ENCODE measurements at places on chromosomes 12 and 14.
A peak's percentile ranks its signal among the peaks of the same experiment; 100 is the strongest.

GRCh38 chr12:238116-238515 lies 24.2 kb upstream of the SLC6A12 start:
- DNase-seq, result no peak

- no peak for DNase-seq
Observed at GRCh38 chr12:79645235-79645630, 45.5 kb downstream of the PAWR start.

DNA sequence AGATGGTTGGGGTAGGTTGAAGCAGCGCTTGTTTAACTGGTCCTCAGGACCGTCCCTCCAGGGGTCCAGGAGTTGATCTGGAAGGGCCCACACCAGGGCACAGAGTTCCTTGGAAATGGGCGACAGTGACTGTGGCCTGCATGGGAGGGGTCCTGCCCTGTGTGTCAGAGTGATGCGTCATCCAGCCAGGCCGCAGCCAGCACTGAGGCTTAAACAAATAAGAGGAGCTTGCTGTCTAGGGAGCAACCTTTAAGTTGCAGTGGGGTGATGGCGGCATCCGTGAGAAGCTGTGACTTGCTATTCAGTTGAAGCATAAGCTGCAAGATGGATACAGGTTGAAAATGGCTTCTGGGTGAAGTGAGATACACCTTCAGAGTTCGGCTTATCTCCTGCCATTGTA lies 20.2 kb downstream of the DCAF4 start:
- DNase-seq, result no peak

GRCh38 chr12:94954029-94954685 lies 49.3 kb downstream of the NDUFA12 start:
- DNase-seq, result no peak

GRCh38 chr12:72313806-72314205 lies 41.6 kb downstream of the TRHDE start:
- no peak for DNase-seq

DNA sequence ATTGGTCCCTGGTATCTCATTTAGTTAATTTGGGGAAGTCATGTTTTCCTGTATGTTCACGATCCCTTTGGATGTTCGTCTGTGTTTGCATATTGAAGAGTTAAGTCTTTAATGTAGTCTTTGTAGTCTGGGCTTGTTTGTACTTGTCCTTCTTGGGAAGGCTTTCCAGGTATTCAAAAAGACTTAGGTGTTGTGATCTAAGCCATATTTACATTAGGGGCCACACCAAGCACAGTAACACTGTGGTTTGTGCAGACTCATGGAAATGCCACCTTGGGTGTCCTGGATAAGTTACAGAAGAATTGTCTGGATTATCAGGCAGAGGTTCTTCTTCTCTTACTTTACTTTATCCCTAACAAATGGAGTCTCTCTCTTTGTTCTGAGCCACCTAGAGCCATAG lies 380.3 kb downstream of the CCER1 start:
- DNase-seq, result no peak

DNA sequence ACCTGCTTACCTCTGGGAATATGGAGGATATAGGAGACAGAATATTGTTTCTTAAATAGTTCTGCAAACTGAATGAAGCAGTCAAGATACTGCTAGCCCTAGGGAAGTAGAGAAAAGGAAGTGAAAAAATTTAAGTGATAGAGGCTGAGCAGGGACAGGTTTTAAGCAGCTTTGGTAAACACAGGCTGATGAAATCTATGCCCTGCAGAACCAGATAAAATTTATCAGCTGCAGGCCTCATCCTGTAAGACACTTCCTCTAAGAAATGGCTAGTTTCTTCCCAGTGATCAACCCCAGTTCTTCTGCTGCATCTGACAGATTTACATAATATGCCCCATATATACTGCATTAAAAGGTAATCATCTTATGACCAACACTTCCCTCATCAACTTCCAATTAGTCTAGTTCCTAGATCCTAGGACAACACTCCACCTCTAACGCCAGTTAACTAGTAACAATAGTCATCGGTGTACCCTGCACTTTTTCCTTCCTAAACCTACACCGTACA lies 1.3 kb upstream of the ESYT1 start:
- DNase-seq, result no peak

DNA sequence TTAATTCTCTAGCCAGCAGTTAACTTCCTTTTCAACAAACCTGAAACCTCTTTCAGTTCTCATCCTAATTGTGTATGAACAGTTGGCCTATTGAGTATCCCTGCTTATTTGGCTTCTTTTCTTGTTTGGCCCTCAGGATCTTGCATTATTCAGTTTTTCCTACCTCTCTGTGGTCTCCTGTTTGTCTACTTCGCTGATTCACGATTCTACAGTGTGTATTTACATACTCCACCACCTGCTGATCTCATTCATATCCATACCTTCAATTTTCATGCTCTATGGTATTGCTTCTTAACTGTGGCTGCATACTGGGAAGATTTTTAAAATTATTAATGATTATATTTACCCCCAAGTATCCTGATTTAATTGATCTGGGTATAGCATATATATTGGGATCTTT lies 56.4 kb downstream of the RASSF9 start:
- no peak for DNase-seq

- DNase-seq, result no peak
Observed at GRCh38 chr12:66713984-66714383, 35.1 kb upstream of the GRIP1 start.

- no peak for DNase-seq
Observed at GRCh38 chr12:57724936-57725740, 13.4 kb downstream of the AGAP2 start.

- DNase-seq, result no peak
Observed at GRCh38 chr12:42442311-42442759, 116.4 kb downstream of the PPHLN1 start.

GRCh38 chr12:127389923-127390322 lies 877.0 kb upstream of the TMEM132C start:
- DNase-seq, result peak; percentile 61

GRCh38 chr14:96698960-96699539 lies 98.1 kb upstream of the VRK1 start:
- no peak for DNase-seq

- DNase-seq, result no peak
Observed at GRCh38 chr14:90290337-90291011, 34.1 kb downstream of the PSMC1 start.

- peak; percentile 94 for DNase-seq
Observed at GRCh38 chr14:21039585-21040369, 2.4 kb upstream of the RNASE7 start.

- DNase-seq, result no peak
Observed at GRCh38 chr12:12224240-12224940, 42.5 kb downstream of the LRP6 start.

DNA sequence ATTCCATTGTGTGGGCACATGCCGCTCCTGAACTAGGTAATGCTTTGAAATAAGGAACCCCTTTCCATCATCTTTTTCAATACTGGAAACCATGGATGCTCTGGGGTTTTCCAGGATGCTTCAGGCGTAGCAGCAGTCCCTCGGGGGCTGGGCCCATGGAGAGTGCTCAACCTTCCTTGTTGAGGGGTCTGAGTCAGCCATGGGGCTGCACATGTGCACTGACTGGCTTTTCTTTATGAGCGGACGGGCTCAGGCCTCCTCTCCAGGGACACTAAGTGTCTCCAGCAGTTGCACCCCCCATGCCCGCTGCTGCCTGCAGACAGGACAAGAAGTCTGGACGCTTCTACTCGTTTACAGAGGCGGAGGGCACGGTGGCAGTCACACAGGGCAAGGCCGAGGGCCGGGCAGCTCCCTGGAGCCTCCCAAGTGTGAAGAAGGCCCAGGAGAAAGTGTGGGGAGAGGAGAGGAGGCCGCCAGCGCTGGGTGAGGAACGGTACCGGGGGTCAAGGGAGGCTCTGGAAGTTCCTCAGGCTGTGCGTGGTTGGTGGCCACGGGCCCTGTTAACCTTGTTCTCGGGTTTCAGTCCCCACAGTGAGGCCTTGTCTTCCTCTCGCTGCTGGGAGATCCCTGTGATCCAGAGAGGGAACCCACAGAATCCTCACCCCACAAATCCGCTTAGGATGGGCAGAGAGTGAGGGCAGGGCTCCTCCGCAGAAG lies 51.2 kb downstream of the TEAD4 start:
- no peak for DNase-seq

GRCh38 chr12:27333403-27334009 lies 870 bp downstream of the BMAL2 start:
- peak; percentile 17 for DNase-seq

GRCh38 chr14:69580009-69580577 lies 5.4 kb upstream of the CCDC177 start:
- peak; percentile 47 for DNase-seq

DNA sequence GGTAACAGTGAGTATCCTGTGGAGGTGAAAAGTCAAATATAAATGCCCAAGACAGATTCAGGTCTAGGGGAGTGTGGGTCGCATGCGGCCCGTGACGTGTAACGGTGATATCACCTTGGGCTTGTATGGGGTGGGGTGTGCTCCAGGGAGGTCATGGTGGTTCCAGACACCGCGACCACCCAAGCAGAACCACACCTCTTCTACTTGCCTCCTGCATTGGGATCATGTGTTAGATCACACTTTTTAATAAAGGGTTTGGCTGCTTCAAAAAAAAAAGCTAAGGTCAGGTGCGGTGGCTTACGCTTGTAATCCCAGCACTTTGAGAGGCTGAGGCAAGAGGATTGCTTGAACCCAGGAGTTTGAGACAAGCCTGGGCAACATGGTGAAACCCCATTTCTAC lies 4.5 kb downstream of the FBLN5 start:
- DNase-seq, result no peak

DNA sequence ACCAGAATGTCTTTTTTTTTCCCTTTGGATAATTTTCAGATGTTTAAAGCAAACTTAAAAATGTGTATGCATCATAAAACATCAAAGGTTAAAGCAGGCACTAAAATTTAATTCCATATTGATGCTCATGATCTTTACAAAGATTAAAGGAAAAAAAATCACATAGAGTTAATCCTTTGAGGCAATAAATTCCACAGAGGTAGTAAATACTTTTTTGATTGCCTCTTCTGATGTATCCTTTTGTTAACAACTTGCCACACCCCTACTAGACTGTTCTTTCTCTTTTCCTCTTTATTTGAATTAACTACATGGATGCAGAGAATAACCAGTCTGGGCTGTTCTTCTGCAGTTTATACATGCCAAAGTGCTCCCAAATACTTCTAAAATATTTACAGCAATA lies 45.2 kb upstream of the KCNJ8 start:
- peak; percentile 23 for DNase-seq

DNA sequence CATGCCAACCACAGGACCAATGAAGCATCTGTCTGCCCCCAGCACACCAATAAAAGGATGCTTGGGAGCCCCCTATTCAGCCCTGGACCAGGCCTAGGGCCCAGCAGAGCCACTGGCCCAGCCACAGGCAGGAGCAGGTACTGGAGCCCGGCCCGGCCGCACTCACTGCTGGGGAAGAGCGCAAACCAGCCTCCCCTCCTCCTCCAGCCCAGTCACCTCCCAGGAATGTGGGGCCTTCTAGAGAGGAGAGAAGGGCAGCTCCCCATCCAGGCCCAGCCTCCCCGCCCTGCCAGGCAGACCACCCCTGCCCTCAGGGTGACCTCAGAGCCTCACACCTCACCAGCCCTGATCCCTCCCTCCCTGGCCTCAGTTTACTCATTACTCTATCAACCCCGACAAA lies 56.2 kb downstream of the CCNK start:
- DNase-seq, result no peak

DNA sequence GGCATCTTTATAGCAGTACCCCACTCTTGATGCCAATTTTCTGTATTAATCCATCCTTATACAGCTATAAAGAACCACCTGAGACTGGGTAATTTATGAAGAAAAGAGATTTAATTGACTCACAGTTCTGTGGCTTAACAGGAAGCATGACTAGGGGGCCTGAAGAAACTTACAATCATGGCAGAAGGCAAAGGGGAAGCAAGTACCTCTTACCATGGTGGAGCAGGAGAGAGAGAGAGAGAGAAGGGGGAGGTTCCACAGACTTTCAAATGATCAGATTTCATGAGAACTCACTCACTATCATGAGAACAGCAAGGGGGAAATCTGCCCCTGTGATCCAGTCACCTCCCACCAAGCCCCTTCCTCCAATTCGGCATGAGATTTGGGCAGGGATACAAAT lies 84.4 kb downstream of the SLC24A4 start:
- DNase-seq, result no peak

GRCh38 chr14:96263347-96264199 lies 7.6 kb downstream of the BDKRB1 start:
- DNase-seq, result peak; percentile 53

DNA sequence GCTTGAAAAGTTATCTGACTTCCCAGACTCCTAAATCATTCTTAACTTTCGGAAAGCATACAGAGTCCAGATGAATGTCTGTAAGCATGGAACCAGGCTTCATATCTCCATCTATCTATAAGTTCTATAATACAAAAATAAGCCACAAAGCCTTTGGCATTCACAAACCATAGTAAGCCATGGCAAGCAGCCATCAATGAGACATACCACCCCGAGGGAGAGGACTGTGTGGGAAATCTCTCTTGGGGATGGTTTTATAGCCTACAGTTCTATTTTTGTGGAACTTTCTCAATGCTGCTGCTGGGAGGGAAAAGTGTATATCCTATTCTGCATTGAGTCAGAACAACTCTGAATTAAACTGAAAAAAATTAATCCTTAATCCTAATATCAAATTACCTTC lies 20.4 kb downstream of the EGLN3 start:
- no peak for DNase-seq

DNA sequence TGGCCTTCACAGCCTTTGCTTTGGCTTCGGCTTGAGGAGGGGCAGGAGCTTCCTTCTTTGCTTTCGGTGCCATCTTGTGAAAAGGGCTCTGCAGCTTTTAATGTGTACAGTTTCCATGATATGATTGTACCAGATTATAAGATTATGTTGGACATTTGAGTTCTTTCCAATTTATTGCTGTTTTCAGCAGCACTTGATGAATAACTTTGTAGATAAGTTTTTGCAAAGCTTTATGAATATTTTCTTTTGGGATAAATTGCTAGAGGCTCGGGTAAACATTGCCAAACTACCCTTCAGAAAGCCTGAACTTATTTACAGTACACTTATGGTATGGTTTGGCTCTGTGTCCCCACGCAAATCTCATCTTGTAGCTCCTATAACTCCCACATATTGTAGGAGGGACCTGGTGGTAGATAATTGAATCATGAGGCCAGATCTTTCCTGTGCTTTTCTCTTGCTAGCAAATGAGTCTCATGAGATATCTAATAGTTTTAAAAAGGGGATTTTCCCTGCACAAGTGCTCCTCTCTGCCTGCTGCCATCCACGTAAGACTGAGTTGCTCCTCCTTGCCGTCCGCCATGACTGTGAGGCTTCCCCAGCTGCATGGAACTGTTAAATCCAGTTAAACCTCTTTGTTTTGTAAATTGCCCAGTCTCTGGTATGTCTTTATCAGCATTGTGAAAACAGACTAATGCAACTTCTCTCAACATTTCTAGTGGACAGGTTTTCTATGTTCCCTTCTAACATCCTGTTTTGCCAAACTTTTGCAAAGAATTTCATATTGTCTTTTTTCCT lies 70.4 kb downstream of the RCOR1 start:
- DNase-seq, result no peak

GRCh38 chr12:12822886-12823285 lies 9.7 kb downstream of the DDX47 start:
- no peak for DNase-seq

Data from tongue (tissue), 3 donors.